CD8-positive, alpha-beta memory T cell (primary cell): ENCODE measurements at places on chromosomes 5 and 9.

- DNase-seq, result peak; percentile 19
These were observed 22.5 kb upstream of the JAKMIP2 start for GRCh38 chr5:147805030-147805454.

- no peak for DNase-seq
These were observed 4.5 kb downstream of the PTPN3 start for GRCh38 chr9:109493648-109494047.

DNA sequence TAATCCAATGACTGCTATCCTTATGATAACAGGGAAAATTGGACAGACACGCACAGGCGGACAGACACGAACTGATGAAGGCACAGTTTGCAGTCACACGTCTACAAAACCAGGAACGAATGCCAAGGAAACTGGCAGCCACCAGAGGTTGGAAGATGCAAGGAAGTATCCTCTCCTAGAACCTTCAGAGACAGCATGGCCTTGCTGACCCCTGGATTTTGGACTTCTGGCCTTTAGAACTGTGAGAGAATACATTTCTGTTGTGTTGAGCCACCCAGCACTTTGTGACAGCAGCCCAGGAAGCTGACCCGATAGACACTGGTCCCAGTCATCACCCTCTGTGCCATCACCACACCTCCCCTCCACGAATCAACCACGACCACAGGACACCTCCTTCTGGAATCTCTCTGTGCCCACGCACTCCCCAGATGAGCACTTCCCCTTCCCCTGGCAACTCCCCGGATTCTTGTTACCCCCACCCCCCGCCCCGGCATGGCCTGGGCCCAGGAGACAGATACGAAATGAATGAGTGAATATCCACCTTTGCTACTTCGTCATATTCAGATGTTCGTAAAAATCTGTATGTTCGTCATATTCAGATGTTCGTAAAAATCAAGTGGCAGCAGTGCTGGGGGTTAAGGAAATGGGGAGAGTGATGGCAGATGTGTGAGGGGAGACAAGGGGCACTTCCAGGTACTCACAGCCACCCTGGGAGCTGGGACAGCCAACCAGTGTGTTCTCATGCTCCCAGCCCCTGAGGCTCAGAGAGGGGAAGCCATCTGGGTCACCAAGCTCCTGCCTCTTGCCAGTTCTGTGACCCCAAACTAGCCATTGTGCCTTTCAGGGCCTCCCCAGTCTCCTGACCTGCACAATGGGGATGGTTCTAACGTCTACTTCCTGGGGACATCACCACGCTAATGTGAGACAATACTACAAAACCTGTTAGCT is 18.5 kb downstream of the GBGT1 start:
- no peak for DNase-seq

DNA sequence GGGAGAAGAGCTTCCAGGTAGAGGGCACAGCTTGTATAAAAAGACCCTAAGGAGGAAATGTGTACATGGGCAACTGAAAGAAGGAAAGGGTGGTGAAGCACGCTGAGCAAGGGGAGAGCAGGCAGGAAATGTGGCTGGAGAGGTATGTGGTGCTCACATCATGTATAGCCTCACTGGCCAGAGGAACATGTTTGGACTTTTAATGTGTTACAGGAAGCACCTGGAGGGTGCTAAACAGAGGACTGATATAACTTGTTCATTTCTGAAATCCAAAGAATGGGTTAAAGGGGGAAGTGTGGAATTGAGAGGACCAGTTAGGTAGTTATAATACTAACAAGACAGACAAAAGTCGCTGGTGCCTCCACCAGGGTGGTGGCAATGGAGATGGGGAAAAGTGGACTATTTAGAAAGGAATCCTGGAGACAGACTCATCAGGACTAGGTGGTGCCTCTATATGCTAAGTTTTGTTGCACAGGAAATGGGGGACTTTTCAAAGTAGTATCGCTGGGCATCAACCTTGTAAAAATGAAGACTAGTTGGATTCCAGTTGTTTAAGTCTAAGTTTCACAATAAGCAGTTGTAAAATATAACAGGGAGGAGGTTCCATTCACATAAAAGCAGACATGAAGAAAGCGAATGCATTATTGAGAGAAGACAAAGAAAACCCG is 63.1 kb upstream of the CD180 start:
- no peak for DNase-seq

DNA sequence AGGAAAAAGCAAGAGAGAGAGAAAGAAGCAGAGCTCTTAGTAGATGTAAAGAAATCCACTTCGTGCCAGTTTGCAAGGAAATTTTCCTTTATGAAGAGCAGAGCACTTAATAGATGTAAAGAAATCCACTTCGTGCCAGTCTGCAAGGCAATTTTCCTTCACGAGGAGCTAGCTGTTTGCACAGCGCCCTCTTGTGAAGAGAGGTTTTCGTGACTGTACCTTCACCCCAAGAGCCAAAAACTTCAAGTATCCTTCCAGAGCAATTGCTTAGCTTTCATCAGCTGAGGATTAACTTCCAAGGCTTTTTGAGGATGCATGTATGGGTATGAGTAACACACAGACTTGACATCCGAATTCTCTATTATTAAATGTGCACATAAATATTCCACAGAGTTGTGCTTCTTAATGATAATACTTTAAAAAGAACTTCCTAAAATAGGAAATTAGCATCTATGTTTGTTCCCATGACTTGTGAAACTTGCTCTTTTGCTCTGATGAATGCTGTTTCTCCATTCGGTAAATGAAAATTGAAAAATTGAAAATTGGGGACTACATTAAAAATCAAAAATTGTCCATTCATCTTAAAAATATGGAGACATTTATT is 525.6 kb downstream of the PDE4D start:
- peak; percentile 1 for DNase-seq

DNA sequence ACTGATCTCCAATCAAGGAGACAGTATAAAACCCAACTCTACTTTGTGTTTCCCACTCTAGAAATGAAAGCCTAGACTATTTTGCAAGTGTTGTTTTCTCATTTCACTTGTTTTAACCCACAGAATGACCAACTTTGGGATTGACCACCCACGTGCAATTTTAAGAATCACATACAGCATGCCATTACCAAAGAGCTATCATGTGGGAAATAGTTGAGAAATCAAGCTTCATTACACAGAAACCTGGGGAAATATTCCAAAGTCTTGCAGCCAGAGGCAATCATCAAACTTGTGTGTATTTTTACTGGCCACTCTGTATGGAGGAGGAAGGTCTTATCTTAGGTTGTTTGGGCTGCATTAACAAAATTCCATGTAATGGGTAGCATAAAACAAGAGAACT is 451.4 kb upstream of the DAB2 start:
- no peak for DNase-seq

DNA sequence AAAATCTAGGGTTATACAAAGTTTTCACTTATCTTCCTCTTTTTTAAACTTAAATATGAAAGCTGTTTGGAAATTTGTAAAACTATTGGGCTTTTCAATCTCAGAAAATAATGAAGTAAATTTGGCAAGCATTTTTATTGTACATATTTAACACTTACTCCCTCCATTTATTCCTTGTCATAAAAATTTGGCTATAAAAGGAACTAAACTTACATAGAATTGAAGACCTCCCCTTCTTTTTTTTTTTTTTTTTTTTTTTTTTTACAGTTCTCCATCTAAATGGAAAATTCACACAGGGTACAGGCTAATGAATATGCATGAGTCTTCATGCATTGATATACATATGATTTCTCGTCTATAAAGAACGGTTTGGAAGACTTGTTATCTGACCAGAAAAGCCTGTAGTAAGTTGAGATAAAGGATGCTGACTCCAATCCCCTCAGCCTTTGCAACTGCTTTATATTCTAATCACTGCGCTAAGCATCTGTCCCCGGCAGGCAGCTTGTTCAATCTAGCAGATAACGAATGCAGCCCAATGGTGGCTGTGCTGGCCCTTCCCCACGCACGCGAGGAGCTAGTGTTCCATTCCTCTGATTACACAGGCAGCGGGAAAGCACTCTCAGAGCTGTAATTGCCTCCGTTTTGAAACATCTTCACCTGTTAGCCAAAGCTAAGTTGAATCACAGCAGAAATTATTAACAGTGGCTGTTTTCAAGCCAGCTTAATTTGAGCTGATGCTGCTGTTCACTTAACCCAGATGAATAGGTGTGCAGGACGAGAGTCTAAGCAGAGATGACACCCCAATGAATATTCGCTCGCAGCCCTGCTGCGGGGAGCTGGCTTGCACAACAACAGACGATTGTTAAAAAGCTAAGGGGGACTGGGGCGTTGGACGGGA is 453.8 kb upstream of the ZNF608 start:
- DNase-seq, result no peak

GRCh38 chr5:145923405-145923804 is 13.0 kb upstream of the SH3RF2 start:
- no peak for DNase-seq

GRCh38 chr5:117590944-117591343 is 1016.3 kb upstream of the SEMA6A start:
- DNase-seq, result no peak

- no peak for DNase-seq
These were observed 16.6 kb downstream of the F2R start for GRCh38 chr5:76732405-76733048.

- DNase-seq, result no peak
These were observed 70.5 kb downstream of the ST8SIA4 start for GRCh38 chr5:100832252-100833230.

DNA sequence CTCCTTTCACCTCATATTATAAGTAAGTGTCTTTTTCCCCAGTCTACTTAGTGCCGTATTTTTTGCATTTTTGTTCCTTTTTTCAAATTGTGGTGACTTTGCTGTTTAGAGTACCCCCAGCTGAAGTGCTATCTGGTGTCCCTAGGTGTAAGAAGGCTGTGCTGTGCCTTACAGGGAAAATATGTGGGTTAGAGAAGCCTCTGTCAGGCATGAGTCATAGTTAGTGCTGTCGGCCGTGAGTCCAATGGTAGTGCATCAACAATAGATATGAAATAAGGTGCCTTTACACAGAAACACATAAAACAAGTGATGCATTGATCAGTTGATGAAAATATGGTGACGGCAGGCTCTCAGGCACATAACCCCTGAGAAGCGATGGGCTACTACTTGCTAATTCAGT is 20.1 kb downstream of the SYK start:
- no peak for DNase-seq

GRCh38 chr5:91898019-91898418 is 514.9 kb upstream of the ARRDC3 start:
- no peak for DNase-seq

DNA sequence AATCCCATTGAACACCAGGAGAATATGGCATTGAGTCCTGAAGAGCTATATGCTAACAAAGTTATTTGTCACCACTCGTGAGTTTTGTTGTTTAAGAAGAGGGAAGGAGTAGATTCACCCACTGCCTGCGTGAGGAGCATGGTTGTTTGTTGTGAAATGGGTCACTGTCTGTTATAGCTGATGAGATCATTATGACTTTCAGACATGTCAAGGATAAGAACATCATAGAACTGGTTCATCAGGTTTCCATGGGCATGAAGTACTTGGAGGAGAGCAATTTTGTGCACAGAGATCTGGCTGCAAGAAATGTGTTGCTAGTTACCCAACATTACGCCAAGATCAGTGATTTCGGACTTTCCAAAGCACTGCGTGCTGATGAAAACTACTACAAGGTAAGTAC is 76.9 kb downstream of the SYK start:
- DNase-seq, result no peak

DNA sequence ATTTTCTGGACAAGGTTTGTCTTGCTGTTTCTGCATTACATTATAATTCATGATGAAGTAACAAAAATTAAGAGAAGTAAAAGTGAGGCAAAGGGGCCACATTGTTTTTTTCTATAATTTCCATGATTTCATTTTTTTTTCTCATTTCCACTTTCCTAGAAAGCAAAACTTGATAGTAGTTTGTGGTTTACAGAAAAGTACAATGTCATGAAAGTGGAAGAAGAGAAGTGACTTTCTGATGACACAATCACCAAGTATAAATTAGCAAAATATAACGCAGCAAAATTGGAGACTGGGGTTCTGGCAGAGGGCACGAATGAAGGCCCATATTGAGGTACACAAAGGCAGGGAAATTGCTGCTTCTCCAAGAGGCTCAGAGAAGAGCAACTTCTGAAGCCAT is 5.0 kb upstream of the IFNA14 start:
- DNase-seq, result no peak

GRCh38 chr5:160133918-160134304 is 14.7 kb upstream of the PWWP2A start:
- no peak for DNase-seq

DNA sequence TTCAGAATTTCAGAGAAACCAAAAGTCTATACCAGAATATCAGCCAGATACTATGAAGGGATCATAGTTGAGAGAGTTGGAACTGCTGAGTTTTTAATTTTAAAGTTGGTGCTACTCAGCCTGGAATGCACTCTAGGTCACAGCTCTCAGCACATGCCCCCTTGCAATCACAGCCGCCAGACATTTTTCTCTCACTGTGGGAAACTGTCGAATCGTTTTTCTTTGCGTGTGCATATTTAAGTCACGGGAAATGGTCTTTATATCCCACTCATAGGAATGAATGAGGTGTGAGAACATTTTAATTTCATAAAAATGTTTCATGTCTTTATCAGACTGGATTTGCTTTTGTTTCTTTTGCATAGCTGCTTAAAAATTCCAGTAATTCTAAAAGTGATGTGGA is 12.2 kb upstream of the SPDL1 start:
- DNase-seq, result no peak

- DNase-seq, result no peak
These were observed 162.2 kb downstream of the HSD17B3 start for GRCh38 chr9:96139592-96140295.

- DNase-seq, result no peak
These were observed 113.5 kb downstream of the CAAP1 start for GRCh38 chr9:26779062-26779461.

DNA sequence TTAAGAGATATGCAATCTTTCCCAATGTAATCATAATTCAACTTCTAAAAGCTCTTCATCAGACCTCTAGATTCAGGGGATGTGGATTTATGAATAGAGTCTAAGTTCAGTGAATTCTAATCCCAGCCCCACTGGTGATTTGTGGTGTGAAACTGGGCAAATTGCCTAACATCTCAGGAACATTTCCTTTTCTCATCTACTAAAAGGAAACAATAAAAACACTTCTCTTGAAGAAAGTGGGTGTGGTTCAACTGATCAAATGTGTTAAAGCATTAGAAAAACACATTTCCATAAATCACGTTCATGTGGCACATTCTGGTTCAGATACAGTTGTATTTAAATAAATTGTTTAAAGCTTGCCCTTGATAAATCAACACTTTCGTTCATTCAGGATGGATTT is 631.7 kb upstream of the CDH6 start:
- DNase-seq, result no peak

GRCh38 chr5:133114166-133114932 is 62.5 kb downstream of the HSPA4 start:
- DNase-seq, result no peak

DNA sequence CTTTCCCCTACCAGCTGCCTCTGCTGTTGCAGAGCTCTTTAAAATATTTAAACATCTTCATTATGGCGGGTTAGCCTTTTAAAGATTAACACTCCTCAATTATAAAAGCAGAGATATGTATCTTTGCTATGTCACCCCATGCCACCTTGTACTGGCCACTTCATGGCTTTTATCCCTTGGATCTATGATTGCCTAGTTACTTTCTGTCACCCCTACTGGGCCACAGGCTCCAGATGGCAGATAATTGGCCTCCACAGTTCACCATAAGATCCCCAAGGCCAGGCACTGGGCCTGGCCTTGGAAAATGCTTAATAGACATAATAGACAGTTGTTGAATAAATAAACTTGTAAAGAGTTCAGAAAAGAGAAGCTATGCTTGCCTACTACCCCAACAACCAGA is 142.0 kb upstream of the SHB start:
- DNase-seq, result no peak
